T-cell (primary cell): ENCODE measurements at places on chromosomes 1 and 21. TPM values are rescaled to one million over a fixed set of nuclear protein-coding genes. Genes with fewer than 3 reads are reported as not detected.
A peak's percentile ranks its signal among the peaks of the same experiment; 100 is the strongest.

GRCh38 chr1:212565571-212566305 is 42.8 kb upstream of the ATF3 start:
- peaks cover 3% of the 10 kb centered on the region for H3K4me1 ChIP-seq
- DNase-seq: no peak
- H3K27me3 ChIP-seq: no peaks in the 10 kb centered on the region
- H3K27ac ChIP-seq: no peak overlapping the region
- H3K36me3 ChIP-seq: no peaks in the 10 kb centered on the region

- no peaks in the 10 kb centered on the region for H3K27me3 ChIP-seq
- H3K4me1 ChIP-seq: peaks cover 9% of the 10 kb centered on the region
- DNase-seq: no peak
- no peak overlapping the region for H3K4me3 ChIP-seq
These were observed 5.9 kb upstream of the FOXO6 start for GRCh38 chr1:41355356-41355755.

DNA sequence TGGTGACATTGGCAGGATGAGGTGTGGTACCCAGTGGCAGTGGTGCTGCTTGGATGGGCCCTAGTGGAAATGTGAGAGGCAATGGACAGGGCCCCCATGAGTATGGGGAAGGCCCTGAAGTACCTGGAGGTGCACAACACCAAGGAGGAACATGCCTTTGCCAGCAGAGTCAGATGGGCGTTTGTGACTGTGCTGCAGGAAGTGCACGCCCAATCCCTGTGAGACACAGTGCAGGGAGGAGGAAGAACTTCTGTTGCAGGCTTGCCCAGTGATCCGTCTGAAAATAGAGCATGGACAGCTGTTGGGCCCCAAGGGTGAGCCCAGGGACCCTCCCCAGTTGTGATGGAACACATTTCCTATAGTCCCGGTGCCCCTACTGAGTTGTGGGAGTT is 42.7 kb downstream of the GJA5 start:
- no peak for DNase-seq
- H3K4me3 ChIP-seq: no peak overlapping the region
- peak overlapping the region; percentile 56 for H3K27ac ChIP-seq
- peaks cover 6% of the 10 kb centered on the region for H3K4me1 ChIP-seq
- H3K27me3 ChIP-seq: peaks cover 3% of the 10 kb centered on the region

- no peak overlapping the region for H3K4me3 ChIP-seq
- no peak overlapping the region for H3K27ac ChIP-seq
- no peaks in the 10 kb centered on the region for H3K4me1 ChIP-seq
- no peaks in the 10 kb centered on the region for H3K36me3 ChIP-seq
These were observed 306.7 kb downstream of the DSCAM start for GRCh38 chr21:40540216-40540615.

DNA sequence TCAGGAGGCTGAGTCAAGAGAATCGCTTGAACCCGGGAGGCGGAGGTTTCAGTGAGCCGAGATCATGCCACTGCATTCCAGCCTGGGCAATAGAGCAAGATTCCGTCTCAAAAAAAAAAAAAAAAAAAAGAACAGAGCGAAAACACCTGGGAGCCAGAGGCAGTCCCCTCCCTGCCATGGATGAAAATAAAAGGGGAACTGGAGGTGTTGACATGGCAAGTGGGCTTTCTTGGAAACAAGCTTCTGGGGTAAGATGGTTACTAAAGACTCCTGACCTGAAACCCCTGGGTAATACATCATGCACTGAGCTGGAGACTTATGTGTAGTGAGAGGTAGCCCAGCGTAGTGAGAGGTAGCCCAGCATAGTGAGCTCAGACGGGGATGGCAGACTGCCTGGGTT is 31.6 kb downstream of the ADCY10 start:
- DNase-seq: no peak
- H3K27ac ChIP-seq: no peak overlapping the region
- H3K27me3 ChIP-seq: no peaks in the 10 kb centered on the region
- no peak overlapping the region for H3K4me3 ChIP-seq
- no peaks in the 10 kb centered on the region for H3K4me1 ChIP-seq

DNA sequence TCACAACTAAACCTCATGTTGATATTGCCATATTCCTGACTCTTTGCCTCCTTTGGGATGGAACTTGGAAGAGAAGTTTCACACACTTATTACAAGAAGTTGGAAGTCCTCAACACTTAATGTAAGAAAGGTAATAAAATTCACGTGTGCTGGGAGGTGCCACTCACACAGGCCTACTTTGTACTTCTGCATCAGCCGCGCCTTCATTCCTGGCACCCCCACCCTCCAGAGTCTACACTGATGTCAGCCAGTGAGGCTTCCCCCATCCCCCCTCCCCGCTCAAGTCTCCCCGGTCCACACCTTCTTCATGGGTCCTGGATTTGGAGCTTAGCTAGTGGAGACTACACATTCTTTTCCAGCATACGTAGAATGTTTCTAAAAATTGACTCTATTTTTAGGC is 24.8 kb upstream of the SLC45A1 start:
- no peaks in the 10 kb centered on the region for H3K36me3 ChIP-seq
- DNase-seq: no peak
- H3K27ac ChIP-seq: no peak overlapping the region
- no peaks in the 10 kb centered on the region for H3K4me1 ChIP-seq
- no peak overlapping the region for H3K4me3 ChIP-seq

DNA sequence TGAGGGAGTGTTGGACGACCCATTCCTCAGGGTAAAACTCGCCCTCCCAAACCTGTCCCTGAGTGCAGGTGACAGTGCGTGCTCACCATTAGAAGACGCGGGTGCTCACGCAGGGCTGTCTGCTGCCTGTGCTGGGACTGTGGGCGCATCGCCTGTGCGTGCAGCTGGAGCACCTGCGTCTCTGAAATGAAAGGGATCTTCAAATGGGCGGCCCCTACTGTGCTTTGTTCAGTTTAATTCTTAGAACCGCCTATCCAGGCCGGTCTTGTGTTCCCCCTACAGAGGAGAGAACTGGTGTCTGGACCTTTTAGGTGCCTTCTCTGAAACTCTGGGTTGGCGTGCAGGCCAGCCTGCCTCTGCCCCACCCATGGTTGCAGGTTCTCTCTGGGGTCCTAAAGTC is 125.8 kb downstream of the PCBP3 start:
- no peaks in the 10 kb centered on the region for H3K36me3 ChIP-seq
- peaks cover 8% of the 10 kb centered on the region for H3K27me3 ChIP-seq
- peaks cover 26% of the 10 kb centered on the region for H3K4me1 ChIP-seq
- no peak for DNase-seq
- no peak overlapping the region for H3K27ac ChIP-seq
- H3K4me3 ChIP-seq: no peak overlapping the region

- H3K27ac ChIP-seq: no peak overlapping the region
- no peaks in the 10 kb centered on the region for H3K36me3 ChIP-seq
- H3K4me1 ChIP-seq: no peaks in the 10 kb centered on the region
- H3K27me3 ChIP-seq: peaks cover 2% of the 10 kb centered on the region
- H3K4me3 ChIP-seq: no peak overlapping the region
These were observed 70.4 kb upstream of the BACH1 start for GRCh38 chr21:29228306-29228705.

- H3K27ac ChIP-seq: no peak overlapping the region
- H3K36me3 ChIP-seq: no peaks in the 10 kb centered on the region
- DNase-seq: no peak
These were observed 61.5 kb downstream of the KIF1B start for GRCh38 chr1:10271869-10272268.

GRCh38 chr1:211825980-211826379 is 4.6 kb downstream of the LPGAT1 start:
- no peak for DNase-seq
- no peak overlapping the region for H3K27ac ChIP-seq
- H3K4me1 ChIP-seq: peaks cover 13% of the 10 kb centered on the region
- H3K4me3 ChIP-seq: no peak overlapping the region

Gene SPRR2A
- not detected for total RNA-seq

Gene USF1
- 92.2 TPM for total RNA-seq

GRCh38 chr1:151054971-151055547 is 4.4 kb downstream of the CDC42SE1 start:
- H3K4me1 ChIP-seq: peaks cover 61% of the 10 kb centered on the region
- H3K27me3 ChIP-seq: no peaks in the 10 kb centered on the region
- no peak for DNase-seq
- H3K27ac ChIP-seq: peak overlapping the region; percentile 92
- peak overlapping the region; percentile 78 for H3K4me3 ChIP-seq

DNA sequence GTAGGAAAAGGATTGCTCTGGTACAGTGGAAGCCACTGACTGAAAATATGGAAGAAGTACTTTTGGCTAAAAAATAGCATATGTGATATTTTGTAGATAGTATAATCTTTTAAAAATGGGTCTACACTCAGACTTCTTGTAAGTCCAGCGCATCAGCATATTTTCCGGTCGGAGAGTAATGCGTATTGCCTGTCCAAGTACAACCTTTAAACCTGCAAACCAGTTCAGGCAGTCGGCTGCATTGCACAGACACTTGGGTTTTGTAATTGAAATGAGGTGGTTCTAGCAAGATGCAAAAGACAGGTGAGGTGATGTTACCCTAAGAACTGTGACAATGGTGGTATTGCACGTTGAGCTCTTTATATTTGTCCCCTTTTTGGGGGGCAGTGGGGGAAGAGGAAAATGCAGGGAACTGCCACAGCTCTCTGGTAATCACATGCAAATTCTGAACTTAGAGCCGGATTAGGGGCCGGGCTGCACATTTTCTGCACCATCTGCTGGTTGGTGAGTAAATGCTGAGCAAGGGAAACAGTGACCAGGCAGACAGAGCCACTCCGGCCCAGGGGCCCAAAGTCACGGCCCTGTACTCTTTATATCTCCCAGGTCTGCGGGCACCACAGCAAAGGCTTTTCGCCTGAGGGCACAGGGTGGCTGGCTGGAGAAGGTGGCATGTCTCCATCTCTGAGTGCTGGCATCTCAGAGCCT is 2.3 kb downstream of the GPR137B start:
- no peak overlapping the region for H3K27ac ChIP-seq
- no peak overlapping the region for H3K4me3 ChIP-seq
- H3K36me3 ChIP-seq: peaks cover 4% of the 10 kb centered on the region
- H3K4me1 ChIP-seq: peaks cover 53% of the 10 kb centered on the region

DNA sequence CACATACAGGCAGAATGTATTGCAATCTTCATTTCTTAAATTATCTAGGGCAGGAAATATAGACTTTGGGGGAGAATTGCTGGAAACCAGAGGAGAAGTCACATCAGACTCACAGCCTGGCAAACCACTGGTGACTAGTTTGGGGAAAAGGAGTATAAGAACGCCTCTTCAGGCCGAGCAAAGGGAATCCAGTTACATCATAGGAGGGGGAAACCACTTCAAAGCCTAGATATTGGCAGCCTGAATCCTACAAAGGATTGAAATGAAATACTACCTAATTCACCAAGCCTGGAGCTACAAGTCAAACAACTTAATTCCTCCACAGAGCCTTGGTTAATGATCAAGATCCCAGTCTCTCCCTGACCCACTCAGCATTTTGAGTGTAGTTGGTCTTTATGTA is 121.7 kb downstream of the SLC30A10 start:
- no peak for DNase-seq
- no peaks in the 10 kb centered on the region for H3K4me1 ChIP-seq
- no peak overlapping the region for H3K4me3 ChIP-seq
- no peak overlapping the region for H3K27ac ChIP-seq

GRCh38 chr21:37159053-37159776 is 86.2 kb downstream of the TTC3 start:
- no peak overlapping the region for H3K27ac ChIP-seq
- H3K4me3 ChIP-seq: no peak overlapping the region
- DNase-seq: no peak
- peaks cover 67% of the 10 kb centered on the region for H3K36me3 ChIP-seq

GRCh38 chr1:183533617-183534174 is 56.6 kb downstream of the NCF2 start:
- no peaks in the 10 kb centered on the region for H3K4me1 ChIP-seq
- no peak overlapping the region for H3K4me3 ChIP-seq
- DNase-seq: no peak
- H3K36me3 ChIP-seq: peaks cover 76% of the 10 kb centered on the region

Gene FCRL4
- not detected for total RNA-seq

Gene OR2T3
- total RNA-seq: not detected

DNA sequence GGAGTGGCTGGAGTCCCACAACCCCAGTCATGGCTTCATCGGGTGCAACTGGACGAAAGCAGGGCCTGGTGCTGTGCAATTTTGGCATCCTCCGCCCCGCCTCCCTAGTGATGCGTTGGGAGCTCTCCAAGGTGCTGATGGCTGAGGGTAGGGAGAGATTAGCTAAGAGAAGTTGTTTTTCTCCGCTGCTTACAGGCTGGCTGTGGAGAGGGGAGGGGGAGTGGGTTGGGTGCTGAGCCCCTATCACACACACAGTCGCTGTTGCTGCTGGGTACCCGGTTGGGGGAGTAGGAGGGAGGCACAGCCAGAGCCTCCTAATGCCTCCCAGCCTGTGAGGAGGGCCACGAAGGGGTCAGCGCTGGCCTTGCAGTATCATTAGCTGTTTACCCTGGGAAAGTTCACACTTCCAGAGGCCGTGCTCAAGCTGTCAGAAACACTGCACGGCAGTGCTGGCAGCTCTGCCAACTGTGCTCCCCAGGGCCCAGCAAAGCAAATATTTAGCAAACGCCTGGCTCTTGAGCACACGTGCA is 110.0 kb downstream of the GRIK3 start:
- H3K27me3 ChIP-seq: no peaks in the 10 kb centered on the region
- H3K4me3 ChIP-seq: no peak overlapping the region
- H3K4me1 ChIP-seq: no peaks in the 10 kb centered on the region
- H3K36me3 ChIP-seq: no peaks in the 10 kb centered on the region
- H3K27ac ChIP-seq: no peak overlapping the region

- peaks cover 18% of the 10 kb centered on the region for H3K4me1 ChIP-seq
- no peak overlapping the region for H3K27ac ChIP-seq
- H3K36me3 ChIP-seq: no peaks in the 10 kb centered on the region
- no peak overlapping the region for H3K4me3 ChIP-seq
These were observed 8.9 kb upstream of the ZNF669 start for GRCh38 chr1:247113094-247113497.

Gene ZNHIT6
- total RNA-seq: 18.9 TPM

DNA sequence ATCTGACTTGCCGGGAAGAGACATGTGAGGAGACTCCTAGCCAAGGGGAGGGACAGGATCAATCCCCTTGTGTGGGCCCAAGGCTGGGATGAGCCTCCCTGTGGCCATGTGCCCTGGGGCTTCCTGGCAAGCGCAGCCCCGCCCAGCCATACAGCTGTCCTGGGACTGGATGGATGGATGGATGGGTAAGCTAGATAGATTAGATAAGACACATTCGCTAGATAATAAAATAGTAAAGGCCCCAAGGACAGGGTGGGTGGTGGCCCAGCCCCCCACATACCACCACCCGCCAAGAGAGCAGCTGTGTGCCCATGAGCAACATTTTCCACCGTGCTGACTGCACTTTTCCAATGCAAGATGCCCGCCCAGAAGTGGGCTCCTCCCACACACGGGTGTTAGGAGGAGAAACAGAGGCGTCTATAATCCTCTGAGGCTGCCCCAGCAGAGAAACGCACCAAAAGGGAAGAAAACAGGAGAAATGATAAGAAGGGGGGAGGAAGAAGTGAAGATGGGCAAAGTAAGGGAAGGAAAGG is 25.1 kb downstream of the ZBTB17 start:
- H3K4me1 ChIP-seq: peaks cover 81% of the 10 kb centered on the region
- H3K27me3 ChIP-seq: no peaks in the 10 kb centered on the region
- no peak for DNase-seq
- H3K27ac ChIP-seq: peak overlapping the region; percentile 94
- peaks cover 19% of the 10 kb centered on the region for H3K36me3 ChIP-seq

Gene C1orf115
- 1.6 TPM for total RNA-seq

- peaks cover 13% of the 10 kb centered on the region for H3K4me1 ChIP-seq
- no peak for DNase-seq
- no peak overlapping the region for H3K4me3 ChIP-seq
These were observed 3.0 kb downstream of the SLC19A1 start for GRCh38 chr21:45539046-45539795.

Gene RPF1
- 40.8 TPM for total RNA-seq

GRCh38 chr1:59076612-59077011 is 220.3 kb upstream of the FGGY start:
- H3K4me1 ChIP-seq: peaks cover 13% of the 10 kb centered on the region
- H3K27ac ChIP-seq: no peak overlapping the region
- no peaks in the 10 kb centered on the region for H3K27me3 ChIP-seq
- no peaks in the 10 kb centered on the region for H3K36me3 ChIP-seq
- DNase-seq: no peak
- H3K4me3 ChIP-seq: no peak overlapping the region
